Kidney tubule cell (primary cell): ENCODE measurements at places on chromosomes 4 and X.

DNA sequence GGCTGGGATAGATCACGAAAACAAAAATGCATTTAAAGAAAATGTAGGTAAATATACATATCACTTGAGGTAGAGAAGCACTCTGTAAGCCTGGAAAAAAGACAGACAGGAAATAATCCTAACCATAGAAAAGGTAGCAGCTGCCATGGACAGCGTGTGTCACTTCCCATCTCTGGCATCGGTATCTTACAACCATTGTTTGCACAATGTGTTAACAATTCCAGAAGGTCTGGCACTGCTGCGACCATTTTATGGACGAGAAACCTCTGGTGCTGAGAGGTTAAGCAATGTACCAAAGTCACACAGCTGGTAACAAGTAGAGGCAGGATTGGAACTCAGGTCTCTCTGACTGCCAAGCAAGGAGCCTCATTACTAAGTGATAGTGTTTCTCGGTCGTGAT, 1.7 kb upstream of the MTNR1A start:
- no peak for DNase-seq

- DNase-seq, result peak; percentile 21
Measured at GRCh38 chrX:48474127-48474526, 1.9 kb upstream of the FTSJ1 start.

GRCh38 chr4:181176306-181176705, 1066.9 kb upstream of the TENM3 start:
- no peak for DNase-seq

- DNase-seq, result peak; percentile 26
Measured at GRCh38 chr4:154208424-154208823, 283.2 kb downstream of the DCHS2 start.

DNA sequence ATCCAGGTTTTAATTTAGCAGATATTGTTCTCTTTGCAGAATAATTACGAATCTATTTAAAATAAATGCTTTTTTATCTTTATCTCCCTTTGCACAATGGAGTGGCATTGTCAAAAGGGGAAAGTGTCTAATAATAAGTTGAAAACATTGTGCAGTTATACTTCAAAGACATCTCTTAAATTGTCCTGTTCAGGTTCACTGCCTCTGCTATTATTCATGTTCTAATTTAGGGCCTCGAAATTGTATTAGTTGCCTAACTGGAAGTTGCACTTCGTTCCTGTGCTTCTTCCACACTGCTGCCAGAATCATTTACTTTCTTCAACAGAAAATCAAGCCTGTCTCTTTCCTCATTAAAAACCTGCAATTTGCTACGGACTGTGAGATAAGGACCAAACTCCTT, 150.5 kb upstream of the SPRY1 start:
- DNase-seq, result no peak

DNA sequence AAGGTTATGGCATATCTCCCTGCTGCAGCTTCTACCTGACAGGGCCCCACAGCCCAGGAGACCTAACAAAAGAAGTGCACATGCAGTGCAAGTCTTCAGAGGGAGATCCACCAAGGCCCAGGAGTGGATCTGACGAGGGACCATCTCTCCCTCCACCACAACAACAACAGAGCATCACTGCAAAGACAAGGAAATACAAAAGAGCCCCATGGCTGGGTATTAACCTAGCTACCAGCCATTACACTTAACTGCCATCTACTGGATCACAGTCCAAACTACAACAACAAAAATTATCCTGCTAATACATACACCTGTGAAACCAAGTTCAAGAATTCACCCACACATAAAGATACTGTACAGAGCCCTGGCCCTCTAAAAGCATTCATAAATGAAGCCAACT, 280.2 kb upstream of the SLC7A11 start:
- peak; percentile 36 for DNase-seq

GRCh38 chrX:109343671-109344070, 138.2 kb downstream of the GUCY2F start:
- no peak for DNase-seq

- DNase-seq, result no peak
Measured at GRCh38 chr4:80143307-80143679, 54.0 kb upstream of the PRDM8 start.

DNA sequence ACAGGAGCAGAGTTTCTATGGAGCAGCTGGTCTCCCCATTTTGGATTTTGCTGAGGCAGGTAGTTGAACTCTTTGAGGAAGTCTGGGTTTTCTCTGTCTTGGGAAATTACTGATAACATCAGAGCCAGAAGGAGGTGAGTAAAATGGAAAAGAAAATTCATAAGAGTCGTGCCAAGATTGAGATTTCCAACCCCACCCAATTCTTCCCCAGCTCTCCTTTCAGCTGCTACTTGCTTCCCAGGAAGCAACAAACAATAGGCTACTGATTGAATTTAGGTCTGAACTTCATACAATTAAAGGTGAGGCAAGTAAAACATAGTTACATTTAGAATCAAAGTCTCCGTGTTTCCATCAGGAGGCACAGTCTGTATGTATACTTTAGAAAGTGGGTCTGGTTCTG, 54.6 kb upstream of the EOLA2 start:
- no peak for DNase-seq

DNA sequence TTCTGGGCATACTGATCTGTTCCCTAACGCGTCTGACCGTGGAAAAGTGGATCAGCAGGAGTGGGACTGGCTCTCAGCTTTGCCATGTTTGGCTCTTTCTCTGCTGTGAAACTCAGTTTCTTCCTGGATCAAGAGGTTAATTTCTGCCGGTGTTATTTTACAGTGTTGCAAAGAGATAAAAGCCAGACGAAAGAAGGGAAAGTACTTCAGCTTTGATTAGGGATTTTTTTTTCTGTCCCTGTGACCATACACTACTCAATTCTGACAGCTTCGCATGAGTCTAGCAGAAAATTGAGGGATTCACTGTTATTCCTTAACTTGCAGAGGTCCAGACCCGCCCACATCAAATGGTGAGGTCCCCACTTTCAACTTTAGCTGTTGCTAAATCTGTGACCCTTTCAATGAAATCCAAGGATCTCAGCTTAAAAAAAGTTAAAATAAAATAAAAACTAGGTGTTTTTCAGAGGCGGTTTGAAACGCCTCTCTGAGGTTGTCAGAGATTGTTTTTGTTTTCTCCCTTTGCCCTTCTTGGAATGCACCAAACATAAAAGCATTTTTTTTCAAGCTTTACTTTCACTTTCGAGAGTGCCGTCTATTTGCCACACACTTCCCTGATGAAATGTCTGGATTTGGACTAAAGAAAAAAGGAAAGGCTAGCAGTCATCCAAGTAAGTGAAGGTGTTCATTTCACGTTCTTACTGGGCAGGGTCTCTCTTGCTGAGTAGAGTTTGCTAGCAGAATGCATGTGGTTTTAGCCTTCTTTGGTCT, at the start of gene TLR3:
TSS of gene TLR3 (plus strand) at position 576 of the 768 bp plus-strand sequence. CDS start 7,464 bp downstream, outside the sequence.
- peak; percentile 58 for DNase-seq

DNA sequence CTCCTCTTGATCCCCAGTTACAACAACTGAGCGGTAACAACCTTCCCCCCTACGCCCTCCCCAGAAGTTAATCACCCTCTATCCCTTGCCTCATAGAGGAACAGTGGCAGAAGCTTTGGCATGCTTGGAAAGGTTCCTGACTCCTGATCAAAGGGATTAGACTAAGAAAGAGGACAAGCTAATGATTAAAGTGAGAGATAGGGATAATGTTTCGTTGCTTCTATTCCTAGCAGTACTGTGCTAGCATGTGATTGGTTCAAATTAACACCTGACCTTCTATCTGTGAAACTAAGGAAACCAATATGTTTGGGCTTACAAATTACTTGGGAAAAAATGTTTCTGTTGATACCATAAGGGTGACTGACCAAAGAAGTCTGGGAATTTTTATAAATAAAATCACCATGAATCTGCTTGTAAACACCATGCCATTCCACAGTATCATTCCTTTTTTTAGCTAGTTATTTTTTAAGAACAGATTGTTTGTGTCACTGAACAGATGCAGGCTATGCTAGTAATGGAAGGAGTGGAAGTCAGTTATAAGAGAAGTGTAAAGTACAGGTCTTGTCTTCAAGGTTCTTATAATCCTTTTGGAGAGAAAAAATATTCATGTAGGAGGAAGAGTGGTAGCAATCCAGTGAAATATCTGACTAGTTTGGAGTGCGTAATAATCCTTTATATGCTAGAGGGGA, 11.3 kb upstream of the ATP1B4 start:
- no peak for DNase-seq

DNA sequence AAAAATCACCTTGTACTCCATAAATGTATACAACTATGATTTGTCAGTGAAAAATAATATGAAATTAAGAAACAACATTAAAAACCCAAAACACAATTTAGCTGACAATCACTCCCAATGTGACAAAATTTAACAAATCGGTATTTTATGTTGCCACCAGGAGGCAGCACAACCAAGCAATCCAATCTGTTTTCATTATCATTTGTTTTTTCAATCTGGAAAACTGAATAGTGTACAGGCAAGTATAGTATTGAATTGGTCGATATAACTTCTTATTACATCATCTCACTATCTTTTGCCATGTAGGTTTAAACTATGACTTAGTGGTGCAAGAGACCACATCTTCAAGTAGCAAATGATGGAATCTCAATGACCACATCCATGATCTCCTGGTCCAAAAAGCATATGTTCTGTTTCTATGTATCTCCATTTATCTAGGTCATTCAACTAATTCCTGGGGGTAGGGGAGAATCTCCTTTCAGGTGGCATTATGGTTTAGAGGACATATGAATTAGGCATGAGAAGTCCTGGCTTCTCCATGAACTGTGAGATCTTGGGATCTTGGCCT, 112.9 kb upstream of the AGA start:
- DNase-seq, result peak; percentile 43

DNA sequence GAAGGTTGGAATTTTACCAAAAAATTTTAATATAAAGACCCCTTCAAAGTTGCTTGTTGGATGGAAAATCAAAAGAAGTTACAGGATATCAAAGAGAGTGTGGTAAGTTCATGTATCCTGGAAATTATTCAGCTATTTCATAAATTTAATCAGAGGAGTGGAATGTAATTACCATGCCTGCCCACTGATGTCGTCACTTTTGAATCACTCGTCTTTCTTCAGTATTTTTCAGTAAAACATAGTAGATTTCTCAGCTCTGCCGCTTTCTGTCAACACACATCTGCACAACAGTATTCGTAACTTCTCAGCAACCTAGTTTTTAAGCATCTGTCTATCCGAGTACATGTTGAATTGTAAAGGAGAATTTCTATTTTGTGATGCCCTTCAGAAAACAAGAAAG, 2163.0 kb upstream of the AGA start:
- no peak for DNase-seq

GRCh38 chr4:82679531-82679930, 117.7 kb upstream of the TMEM150C start:
- no peak for DNase-seq

- DNase-seq, result peak; percentile 48
Measured at GRCh38 chr4:124803641-124804040, 91.1 kb upstream of the ANKRD50 start.

DNA sequence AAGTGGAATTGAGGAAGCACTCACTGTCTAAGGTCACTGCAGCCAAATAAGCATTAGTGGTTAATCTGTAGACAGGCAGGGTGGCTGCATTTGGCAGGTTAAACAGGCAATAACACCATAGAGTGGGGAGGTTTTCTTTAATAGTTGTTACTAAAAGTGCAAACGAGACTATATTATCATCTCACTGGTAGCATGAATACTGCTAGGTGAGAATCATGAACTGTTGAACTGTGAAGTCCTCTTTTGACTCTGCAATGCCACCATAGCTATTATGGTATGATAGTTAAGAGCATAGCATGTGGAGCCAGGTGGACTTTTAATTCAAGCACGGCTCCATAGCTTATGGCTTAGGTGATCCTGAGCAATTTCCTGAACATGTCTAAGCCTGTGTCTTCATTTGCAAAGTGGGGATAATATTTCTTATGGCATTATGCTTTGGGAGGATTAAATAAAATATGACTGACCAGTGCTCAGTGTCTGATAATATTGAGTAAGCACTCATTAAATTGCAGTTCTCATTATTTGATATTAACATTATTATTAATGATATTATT, 235.6 kb upstream of the HHIP start:
- DNase-seq, result no peak

DNA sequence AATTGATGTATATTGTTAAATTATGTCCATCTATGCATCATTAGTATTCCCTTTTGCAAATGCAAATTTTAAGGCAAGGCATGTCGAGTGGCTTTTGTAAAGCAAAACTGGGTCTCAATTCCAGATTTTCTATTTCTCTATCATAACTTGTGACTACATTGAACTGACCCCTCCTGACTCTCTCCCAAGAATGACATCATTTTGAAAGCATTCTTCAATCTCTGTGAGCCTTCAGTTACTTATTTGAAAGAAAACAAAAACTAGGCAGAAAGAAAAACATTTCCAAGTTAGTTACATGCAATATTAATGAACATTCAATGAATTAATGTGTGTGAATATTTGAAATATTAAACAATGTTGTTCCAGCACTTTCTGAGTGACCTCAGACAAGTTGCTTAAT, 314.3 kb upstream of the CLNK start:
- peak; percentile 40 for DNase-seq

DNA sequence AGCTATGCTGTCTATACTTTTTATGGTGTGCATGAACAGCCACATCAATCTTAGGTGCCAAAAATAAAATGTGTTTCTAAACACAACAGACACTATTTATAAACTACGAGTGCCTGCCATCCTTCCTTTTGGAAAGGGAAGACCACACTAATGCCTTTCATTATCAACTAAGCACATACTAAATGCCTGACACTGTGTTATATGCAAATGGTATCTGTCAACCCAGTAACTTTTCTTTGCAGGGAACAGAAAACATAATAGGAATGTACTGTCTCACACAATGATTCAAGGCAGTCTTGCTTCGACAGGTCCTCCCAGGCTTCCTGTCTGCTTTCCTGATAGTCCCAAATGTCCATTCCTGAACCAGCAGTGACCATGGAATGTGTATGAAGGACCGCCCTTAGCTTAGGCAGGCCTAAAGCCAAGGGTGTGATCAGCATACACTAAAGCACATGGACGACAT, 43.8 kb downstream of the ADGRA3 start:
- DNase-seq, result no peak

DNA sequence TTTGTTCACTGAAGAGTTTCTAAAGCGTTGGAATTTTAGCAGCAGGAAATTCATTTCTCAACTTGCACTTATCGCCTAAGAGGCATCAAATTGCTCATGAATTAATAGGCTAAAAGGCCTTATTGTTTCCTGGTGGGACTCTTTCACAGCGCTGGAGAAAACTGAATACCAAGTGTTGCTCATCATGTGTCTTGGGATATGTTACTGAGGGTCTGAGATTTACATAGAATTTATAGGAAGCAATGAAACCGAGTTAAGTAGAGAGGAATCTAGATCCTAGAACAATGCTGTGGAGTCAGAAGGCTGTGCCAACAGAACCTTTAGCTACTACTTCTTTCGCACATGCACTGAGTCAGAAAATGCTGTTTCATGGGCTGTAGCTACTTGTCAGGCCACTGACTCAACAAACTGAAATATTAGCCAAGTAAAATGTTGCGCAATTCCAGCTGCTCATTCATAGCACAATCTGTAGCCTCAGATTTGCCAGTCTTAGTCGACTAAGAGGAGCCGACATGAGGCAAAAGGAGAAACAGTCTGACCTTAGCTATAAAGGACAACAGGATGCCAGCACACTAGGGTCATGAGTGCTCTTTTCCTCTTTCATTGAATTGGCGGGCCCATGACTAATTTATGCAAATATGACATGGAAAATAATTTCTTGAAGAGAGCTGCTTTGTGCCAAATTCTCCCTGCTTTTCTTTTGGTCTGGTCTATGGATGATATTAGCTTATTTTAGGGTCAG, 35.9 kb upstream of the CXCL8 start:
- peak; percentile 99 for DNase-seq

GRCh38 chr4:152434011-152434410, 101.9 kb downstream of the FBXW7 start:
- no peak for DNase-seq

GRCh38 chr4:175341203-175341755, 423.1 kb downstream of the ADAM29 start:
- no peak for DNase-seq
